ENCODE measurements at places on chromosomes 4 and X.

GRCh38 chrX:118271775-118272174, 74.1 kb upstream of the WDR44 start:
- DNase-seq, result no peak

- no peak for DNase-seq
These were observed 1508.3 kb downstream of the RAPGEF2 start for GRCh38 chr4:160611181-160611580.

GRCh38 chrX:55127692-55128091, 38.9 kb downstream of the PAGE2 start:
- DNase-seq, result no peak

- no peak for DNase-seq
These were observed 74.7 kb downstream of the CHRNA9 start for GRCh38 chr4:40409835-40410234.

DNA sequence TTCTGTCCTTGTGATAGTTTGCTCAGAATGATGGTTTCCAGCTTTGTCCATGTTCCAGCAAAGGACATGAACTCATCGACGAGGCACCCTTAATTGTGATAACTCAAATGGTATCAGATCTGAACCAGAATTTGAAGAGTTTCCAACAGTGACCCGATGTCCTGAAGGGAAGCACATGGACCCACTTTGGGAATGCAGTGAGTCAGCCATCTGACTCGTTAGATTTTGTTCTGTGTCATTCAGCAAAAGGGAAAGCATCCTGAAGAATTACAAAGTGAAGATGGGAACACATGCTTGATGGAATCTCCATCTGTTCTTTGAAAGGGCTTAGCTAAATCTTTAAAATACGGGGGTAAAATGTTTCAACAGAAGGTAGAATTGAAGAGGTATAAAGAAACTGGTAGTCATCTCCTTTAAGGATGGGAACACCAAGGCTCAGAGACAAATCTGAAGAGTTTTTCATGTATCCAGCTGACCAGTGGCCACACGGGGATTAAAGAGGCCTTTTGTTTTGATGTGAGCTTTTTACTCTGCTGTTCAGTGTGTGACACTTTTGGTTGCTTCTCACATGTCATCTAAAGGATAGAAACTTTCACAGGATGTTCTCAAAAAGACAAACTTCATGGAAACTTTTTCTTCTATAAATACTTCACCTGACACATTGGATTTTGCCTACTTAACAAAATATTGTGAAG, 393.8 kb downstream of the INPP4B start:
- DNase-seq, result no peak

GRCh38 chrX:72475338-72475737, 97.3 kb downstream of the HDAC8 start:
- DNase-seq, result no peak

- DNase-seq, result no peak
These were observed 455.4 kb upstream of the ADGRL3 start for GRCh38 chr4:60744767-60745166.

GRCh38 chrX:138723301-138723700, 11.8 kb upstream of the FGF13 start:
- no peak for DNase-seq

GRCh38 chr4:105267280-105267679, 120.6 kb downstream of the TET2 start:
- no peak for DNase-seq

- no peak for DNase-seq
These were observed 15.5 kb upstream of the CYLC1 start for GRCh38 chrX:83845397-83845796.
